ENCODE measurements at places on chromosomes 2 and 18.

DNA sequence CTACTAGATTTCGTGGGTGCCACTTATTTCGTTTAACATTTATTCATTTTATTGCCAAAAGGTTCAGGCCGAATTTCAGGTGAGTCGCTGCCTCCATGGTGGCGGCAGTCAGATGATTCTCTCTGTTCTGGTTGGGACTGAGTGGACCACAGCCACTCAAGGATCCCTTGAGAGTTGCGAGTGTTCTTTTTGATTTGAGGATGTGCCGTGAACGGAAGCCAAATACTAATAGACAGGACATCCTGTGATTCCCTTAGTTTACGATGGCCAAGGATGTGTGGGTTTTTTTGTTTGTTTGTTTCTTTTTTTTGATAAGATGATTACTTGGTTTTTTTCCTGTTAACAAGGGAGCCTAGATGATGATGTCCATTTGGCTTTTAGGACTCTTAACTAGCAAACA is 13.2 kb downstream of the MAPRE2 start:
- DNase-seq: no peak

GRCh38 chr2:219344751-219345430 is 12.3 kb upstream of the RESP18 start:
- DNase-seq: peak; percentile 51

DNA sequence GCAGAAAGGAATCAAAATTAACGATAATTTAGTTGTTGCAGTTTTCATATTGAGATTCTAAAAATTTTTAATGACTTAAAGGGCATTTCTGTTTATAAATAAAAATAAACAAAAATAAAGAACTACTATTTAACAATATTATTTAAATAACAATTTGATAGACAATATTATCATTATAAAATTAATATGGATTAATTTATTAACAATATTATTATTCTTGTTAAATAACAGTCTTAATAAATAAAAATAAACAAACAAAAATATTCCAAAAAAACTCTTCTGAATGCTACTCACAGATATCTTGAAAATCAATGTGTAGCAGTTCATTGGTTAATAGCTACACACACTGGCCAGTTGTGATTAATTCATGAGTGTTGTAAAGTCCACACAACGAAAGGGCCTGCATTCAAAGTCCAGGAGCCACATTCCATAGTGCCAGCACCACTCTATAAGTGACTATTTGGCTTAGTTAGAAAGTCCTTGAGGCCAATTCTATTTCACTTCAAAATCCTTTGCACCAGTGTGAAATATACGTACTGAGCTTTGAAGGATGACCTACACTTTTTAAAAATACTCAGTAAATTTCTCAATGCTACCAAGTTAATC is 117.1 kb downstream of the ZNF521 start:
- no peak for DNase-seq

DNA sequence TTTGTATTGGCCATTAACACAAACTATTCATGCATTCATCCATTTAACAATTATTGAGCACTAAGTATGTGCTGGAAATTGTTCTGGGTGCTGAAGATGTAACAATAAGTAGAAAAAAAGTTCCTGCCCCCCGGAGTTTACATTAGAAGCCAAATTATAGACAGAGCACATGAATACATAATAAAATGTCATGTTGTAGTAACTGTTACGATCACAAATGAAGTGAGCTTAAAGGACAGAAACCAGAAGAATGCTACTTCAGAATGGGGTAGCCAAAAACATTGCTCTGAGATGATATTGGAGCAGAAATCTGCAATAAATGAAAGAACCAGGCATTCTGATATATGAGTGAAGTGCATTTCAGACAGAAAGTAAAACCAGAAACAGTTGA is 256.0 kb upstream of the SETBP1 start:
- no peak for DNase-seq

GRCh38 chr2:127786048-127786809 is 24.7 kb downstream of the WDR33 start:
- DNase-seq: no peak

DNA sequence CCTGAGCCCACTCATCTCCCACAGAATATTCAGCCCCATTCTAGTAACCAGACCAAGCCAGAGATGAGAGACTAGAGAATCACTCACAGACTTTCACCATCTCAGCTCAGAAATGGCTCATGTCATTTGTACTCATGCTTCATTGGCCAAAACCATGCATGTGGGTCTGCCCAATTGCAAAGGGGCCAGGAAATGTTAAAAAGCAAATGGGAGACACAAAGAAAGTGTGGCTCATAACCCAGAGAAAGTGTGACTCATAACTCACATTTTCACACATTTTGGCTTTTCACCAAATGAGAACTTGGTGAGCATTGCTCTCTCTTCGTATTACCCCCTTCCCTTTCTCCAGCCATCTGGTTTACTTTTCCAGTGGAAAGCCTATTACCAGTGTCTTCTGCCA is 66.2 kb downstream of the MDH1 start:
- no peak for DNase-seq

DNA sequence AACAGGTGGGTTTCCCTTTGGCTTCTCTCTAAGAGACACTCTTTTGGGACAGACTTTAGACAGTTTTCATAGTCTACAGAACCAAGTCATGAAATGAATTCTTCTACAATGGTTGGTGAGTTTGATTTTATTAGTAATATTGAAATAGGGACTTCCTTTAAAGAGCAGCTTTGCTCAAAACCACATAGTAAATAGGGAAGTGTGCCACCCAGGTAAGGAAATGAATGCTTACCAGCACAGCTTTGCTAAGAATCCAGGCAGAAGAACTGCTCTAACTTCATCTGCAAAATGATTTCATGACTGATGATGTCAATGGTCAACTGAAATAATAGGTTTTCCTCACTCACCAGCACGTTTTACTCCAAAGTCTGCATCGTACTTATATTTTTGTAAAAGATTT is 89.2 kb downstream of the NYAP2 start:
- no peak for DNase-seq

- DNase-seq: no peak
Measured at GRCh38 chr2:121450301-121450700, 80.4 kb upstream of the RNU4ATAC start.

GRCh38 chr2:32688541-32688940 is 60.7 kb downstream of the TTC27 start:
- no peak for DNase-seq

DNA sequence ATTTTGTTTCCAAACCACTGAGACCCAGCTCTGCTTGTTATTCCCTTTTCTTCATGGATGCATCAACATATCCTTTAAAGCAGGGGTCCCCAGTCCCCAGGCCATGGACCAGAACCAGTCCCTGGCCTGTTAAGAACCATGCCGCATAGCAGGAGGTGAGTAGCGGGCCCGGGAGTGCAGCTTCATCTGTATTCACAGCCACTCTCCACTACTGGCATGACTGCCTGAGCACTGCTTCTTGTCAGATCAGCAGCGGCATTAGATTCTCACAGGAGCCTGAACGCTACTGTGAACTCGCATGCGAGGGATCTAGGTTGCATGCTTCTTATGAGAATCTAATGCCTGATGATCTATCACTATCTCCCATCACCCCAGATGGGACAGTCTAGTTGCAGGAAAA is 1.6 kb upstream of the POLI start:
- no peak for DNase-seq

GRCh38 chr2:80073134-80073561 is 231.4 kb downstream of the LRRTM1 start:
- no peak for DNase-seq

GRCh38 chr2:11023326-11024258 is 111.9 kb downstream of the KCNF1 start:
- DNase-seq: no peak

- no peak for DNase-seq
Measured at GRCh38 chr2:53422979-53423378, 344.6 kb upstream of the CHAC2 start.

GRCh38 chr2:74917702-74918619 is 40.5 kb upstream of the POLE4 start:
- DNase-seq: no peak

Data from NCI-H524 treated with DMSO at 0.1 percent for 48 hours (cell line).